COLO829 (cell line): ENCODE measurements at places on chromosomes 12 and 14.

DNA sequence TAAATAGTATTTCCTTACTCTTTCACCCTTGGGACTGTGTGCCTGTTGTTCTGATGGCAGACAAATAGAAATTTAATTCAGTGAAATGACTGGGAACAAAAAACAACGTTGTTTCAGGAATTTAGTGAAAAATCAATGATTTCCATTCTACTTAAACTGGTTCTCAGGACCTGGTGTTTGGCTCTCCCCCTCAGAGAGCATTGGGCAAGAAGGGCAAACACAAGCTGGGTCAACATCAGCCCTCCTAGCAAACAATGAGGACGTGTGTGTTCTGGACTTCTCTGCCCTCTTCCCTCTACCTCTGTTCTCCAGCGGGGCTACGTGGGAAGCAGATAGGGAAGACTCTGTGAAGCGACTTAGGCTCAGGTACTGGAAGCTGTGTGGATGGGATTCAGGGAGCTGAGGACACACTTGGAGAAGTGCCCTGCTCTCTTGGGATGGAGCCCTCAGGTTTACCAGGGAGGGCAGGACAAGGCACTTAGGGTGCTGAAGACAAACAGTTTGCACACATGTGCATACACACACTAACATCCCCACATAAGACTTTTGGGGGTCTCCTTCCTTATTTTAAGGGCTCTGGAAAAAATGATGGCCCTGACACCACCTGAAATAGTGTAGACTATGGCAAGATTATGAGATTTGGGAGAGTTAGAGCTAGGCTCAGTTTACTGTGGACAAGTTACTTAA, 7.6 kb upstream of the SERPINA1 start:
- no peak for DNase-seq

DNA sequence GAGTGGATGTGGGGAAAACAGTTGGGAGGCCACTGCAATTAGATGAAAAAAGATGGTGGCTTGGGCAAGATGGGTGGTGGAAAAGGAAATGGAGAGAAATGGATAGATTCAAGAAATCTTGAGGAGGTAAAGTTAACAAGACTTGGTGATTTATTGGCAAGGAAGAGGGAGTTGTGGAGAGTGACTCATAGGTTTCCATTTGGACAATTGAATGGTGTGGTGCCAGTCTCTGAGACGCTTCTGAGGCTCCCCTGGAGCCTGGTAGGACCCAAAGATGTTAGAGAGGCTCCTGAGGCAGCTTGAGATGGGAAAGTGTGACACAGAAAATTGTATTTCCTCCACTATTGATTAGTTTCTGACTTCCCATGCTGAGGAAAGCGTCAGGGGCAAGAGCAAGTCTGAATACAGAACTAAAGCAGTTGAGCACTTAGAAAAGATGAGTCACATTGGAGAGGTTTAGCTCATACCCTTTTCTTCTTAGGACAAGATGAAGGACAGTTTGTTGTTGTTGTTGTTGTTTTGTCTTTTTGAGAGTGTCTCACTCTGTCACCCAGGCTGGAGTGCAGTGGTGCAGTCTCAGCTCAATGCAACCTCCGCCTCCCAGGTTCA, 4.5 kb downstream of the PRPF40B start:
- DNase-seq: no peak

DNA sequence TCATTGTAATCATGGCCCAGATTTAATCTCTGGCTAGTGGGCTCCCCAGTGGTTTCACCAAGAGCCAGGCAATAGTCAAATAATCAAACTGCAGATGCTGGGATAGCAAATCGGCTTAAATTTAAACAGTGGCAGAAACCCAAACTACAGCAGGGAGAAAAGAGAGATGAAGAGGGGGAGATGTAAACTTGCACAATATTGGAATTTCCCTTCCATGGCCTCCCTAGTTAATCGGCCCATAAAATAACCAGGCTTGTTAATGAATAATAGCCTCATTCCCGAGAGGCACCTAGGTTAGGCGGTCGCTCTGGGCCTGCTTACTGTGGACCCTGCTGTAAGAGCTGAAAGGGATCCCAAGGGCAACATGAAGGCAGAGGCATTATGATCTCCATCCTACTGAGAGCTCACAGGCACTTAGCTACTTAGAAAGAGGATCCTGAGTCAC, 116.2 kb downstream of the NUAK1 start:
- DNase-seq: no peak

DNA sequence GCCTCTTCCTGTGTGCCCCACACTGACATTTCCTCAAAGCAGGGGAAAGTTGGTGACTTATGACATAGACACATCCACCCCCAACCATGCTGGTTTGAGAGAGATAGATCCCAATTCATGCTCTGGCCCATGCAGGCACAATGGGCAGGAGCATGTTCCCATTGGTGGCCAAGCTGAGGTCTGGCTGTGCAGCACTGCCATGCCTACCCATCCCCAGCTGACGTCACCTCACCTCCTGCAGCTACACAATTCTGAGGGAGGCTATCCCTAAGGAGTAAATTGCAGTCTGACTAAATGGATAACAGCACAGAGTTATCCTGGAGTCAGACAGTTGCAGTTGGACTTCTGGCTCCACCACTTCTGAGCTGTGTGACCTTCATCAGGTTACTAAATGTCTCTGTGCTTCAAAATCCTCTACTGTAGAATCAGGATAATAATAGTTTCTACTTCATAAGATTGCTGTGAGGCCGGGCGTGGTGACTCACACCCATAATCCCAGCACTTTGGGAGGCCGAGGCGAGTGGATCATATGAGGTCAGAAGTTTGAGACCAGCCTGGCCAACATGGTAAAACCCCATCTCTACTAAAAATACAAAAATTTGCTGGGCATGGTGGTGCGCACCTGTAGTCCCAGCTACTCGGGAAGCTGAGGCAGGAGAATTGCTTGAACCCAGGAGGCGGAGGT, 323.9 kb downstream of the BCL11B start:
- DNase-seq: no peak

DNA sequence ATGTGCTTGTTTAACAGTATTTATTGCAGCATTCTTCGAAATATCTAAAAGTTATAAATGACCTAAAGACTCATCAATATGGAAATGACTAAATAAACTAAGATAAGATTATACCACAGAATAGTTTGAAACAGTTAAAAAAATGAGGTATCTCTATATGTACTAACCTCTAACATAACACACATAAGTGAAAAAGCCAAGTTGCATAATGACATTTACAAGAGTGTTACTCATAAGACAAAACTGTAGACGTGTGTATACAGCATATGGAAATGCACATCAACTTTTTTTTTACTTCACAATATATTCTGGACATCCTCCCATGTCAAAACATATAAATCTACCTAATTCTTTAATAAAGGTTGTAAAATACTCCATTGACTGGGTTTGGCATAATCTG, 22.8 kb downstream of the CPM start:
- no peak for DNase-seq

DNA sequence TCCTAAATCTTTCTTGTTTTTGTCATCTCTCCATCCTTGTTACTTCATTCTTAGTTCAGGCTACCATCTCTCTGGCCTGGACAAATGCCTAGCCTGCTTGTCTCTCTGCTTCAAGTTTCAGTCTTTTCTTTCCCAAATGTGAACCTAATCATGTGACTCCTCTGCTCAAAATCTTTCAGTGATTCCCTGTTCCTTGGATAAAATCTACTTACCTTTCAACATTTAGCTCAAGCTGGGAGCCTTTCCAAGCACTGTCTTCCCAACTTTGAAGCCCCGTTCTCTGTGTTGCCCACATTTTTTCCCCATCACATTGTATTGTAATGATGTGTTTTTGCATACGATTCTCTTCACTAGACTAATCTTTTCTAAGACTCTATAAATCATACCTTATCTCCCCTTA, 24.7 kb downstream of the SLC7A8 start:
- no peak for DNase-seq

GRCh38 chr12:1662761-1663439, 28.0 kb upstream of the ADIPOR2 start:
- DNase-seq: no peak

DNA sequence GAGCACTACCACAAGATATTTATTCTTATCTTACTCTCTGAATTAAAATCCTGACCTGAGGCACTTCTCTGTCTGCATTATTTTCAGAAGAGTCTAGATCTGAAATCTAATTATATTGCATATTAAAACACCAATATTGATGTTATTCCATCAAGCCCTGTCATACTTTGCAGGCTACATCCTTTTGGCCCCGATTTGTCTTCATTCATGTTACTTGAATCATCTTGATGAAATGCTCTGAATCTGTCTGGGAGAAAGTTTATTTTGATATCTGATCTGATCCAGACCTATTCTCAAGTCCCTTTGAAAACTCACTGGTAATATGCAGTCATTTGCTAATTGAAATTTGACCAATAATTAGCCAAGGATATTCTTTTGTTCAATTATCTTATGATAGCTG, 79.9 kb downstream of the BBS10 start:
- DNase-seq: no peak

GRCh38 chr12:31278424-31278823, 47.5 kb downstream of the SINHCAF start:
- no peak for DNase-seq

DNA sequence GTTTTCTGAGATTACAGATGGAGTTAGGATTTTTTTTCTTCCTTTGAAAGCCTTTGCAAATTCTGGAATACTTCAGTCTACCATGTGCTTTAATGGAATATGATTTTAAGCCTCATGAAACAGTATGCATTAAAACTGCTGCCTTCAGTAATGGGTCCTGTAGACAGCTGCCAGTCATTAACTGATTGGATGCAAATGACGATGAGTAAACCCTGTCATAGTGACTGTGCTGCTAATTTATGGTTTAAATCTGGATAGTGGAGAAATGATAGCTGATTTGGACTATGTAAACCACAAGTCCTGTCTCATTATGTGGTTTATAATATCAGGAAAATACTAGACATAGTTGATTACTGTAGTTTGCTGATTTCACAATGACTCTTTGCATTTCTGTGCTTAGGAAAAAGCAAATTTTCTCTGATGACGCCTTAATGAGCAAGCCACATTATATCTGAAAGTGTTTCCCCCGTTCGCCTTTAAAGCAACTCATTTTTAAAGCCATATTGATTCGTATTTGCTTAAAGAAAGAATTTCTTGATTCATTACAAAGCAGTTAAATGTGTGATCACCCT, 217.6 kb downstream of the TMTC2 start:
- DNase-seq: no peak

- DNase-seq: no peak
Observed at GRCh38 chr12:116220756-116221155, 56.7 kb downstream of the MED13L start.

GRCh38 chr12:8081251-8081920, 688 bp upstream of the NECAP1 start:
- DNase-seq: no peak

GRCh38 chr12:108568338-108569154, 6.2 kb downstream of the ISCU start:
- DNase-seq: no peak

DNA sequence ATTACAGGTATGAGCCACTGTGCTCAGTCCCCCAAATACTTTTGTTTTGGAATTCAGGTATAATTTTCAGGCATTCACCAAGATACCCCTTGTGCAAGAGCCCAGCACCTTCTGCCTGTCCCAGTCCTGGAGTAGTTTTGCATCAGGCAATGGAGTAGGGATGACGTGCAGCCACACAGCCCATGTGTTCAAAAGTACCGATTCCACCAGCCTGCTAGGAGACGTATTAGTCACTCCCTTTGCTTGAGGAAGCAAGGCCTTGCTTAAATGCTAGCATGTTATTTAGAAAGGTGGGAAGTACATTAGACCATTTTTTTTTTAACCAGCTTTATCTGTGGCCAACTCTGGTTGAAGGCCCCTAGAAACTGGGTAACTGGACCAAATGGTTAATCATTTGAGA, 15.0 kb upstream of the GALNT16 start:
- no peak for DNase-seq

DNA sequence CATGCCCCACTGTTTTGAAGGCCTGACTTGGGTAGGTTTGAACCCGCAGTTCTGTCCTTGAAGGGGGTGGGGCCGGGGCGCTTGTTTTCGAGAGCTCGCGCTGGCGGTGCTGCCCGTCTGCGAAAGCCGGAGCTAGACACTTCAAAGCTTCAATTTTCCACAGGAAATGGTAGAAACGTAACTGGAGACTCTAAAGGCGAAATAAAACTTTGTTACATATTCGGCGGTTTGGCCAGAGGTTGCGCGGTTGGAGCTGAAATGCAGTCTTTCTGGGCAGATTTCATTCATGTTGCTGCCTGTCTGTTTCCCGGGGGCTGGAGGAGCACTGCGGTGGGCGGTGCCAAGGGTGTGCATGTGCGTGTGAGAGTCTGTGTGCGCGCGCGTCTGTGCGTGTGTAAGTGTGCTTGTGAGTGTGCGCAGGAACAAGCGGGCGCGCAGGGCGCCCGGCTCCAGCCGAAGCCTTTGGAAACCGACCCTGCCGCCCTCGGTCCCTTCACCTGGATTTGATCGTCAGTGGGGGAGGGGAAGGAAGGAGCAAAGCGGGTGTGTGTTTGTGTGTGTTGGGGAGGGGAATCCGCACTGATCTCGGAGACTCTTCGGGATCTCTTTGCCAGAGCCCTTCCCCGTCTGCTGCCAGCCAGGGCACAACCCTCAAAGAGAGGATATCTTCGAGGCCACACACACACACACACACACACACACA, 227.7 kb upstream of the CRY1 start:
- DNase-seq: no peak

- peak; percentile 73 for DNase-seq
Observed at GRCh38 chr12:12891080-12891880, at the start of gene GPRC5A. Gene GPRC5A (plus strand): TSS chr12:12891562. CDS start chr12:12908250, 16,688 bp downstream.

DNA sequence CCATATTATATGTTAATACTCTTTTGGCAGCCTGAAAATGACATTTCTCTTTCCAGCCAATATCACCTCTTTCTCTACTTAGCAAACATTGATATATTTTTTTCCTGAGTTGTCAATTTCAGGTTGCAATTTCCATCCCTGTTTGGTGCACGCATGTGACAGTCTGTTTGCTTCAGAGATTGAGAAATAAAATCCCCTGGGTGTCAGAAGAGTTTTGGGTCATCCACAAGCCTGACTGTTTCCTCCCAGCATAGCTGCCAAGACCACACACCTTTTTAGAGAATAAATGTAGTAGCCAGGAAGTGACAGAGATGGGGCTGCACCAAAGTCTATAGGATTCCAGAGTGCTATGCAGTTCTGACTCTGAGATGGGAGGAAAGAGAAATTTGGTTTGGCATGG, 144.9 kb upstream of the NOS1 start:
- DNase-seq: no peak

DNA sequence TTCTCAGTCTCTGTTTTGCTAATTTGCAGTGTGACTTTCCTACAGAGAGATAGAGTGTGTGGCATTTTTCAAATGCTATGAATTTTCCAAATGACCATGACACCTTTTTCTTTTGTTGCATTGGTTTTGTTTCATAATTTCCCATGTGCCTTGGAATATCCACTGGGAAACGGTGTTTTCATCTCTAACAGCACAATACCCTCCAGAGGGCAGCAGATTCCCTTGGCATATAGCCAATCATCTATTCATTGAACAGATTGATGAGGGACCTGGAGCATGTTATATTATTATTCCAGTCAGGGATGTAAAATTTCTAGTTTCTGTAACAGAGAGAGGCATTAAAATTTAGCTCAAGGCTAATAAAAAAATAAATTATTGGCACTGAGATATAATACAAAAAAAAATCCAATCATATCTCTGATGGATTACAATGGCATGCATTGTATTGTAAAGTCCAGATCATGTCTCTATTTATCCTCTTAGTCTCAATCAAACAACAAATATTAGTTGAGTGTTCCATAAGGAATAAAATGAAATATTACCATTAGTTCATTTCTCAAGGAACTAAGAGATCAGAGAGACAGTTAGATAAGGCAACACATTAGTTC, 29.6 kb upstream of the NTN4 start:
- DNase-seq: peak; percentile 64

- DNase-seq: no peak
Observed at GRCh38 chr14:51297066-51297465, 57.0 kb downstream of the TMX1 start.
